Fibroblast of skin of scalp (primary cell): ENCODE measurements at places on chromosomes 13 and 19.
A peak's percentile ranks its signal among the peaks of the same experiment; 100 is the strongest.

GRCh38 chr13:99388334-99388923, 81.2 kb upstream of the GPR183 start:
- DNase-seq: no peak

DNA sequence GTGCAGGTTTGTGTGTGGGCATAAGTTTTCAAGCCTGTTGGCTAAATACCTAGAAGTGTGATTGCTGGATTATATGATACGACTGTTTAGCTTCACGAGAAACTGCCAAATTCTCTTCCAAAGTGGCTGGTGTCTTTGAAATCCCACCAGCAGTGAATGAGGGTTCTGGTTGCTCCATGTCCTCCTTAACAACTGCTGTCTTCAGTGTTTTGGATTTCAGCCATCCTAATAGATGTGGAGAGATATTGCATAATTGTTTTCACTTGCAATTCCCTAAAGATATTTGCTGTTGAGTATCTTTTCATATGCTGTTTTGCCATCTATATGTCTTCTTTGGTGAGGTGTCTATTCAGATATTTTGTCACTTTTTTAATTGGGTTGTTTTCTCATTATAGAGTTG, 390.5 kb downstream of the ZNF536 start:
- no peak for DNase-seq

GRCh38 chr13:111252446-111253364, 67.7 kb upstream of the TEX29 start:
- DNase-seq: peak; percentile 79

DNA sequence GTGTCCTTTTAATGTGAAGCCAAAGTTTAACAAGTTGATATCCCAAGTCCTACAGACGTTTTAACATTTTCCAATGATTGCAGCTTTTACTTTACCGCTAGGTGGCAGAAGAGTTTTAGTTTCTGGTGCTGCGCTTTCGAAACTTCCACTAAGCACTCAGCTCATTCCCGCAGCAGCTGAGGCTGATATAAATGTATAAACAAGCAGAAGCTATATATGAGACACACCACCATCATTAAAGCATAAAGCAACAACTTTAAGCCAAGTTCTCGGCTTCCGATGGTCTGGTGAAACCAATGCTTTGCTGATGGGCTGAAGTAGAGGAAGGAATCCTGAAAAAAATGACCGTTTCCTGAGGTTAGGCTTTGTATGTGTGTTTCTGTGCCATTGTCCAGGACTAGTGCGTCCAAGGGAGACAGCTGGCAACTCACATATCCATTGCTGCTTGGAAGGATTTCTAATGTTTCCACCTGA, 753.9 kb downstream of the OLFM4 start:
- peak; percentile 51 for DNase-seq

DNA sequence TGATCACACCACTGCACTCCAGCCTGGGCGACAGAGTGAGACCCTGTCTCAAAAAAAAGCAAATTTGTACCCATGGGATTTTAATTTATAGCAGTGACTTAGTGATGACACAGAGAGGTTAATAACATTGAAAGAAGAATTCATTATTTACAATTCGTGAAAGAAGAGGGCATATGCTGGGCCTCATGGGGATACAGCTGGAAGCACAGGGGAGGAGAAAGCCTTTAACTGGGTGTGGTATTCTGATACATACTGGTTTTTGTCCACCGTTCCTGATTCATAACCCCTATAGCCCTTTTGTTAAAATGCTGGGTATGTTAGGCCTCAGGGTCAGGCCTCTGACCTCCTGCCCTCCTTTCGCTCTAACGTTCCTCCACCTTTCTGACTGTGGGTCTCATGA, 10.9 kb downstream of the ZNF264 start:
- DNase-seq: no peak

GRCh38 chr13:107376341-107377125, 808.6 kb upstream of the ARGLU1 start:
- no peak for DNase-seq

DNA sequence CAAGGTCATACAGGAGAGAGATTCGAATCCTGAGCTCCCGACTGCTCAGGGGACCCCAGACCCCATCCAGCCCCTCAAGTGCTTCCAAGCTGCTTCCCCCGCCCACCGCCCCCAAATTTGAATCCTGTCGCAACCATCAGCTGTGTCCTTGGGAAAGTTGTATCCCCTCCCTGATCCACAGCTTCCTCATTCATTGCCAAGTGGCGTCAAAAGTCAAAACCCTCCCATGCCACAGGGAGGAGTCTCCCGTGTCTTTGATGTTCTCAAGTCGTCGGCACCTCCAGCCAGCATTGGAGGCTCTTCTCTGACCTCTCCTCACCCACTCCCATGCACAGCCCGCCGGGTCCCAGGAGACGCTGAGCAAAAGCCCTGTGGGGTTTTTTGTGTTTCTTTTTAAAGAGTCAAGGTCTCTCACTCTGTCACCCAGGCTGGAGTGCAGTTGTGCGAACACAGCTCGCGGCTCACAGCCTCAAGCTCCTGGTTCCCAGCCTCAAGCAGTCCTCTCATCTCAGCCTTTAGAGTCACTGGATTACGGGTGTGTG, 2.8 kb upstream of the IFI30 start:
- DNase-seq: no peak

DNA sequence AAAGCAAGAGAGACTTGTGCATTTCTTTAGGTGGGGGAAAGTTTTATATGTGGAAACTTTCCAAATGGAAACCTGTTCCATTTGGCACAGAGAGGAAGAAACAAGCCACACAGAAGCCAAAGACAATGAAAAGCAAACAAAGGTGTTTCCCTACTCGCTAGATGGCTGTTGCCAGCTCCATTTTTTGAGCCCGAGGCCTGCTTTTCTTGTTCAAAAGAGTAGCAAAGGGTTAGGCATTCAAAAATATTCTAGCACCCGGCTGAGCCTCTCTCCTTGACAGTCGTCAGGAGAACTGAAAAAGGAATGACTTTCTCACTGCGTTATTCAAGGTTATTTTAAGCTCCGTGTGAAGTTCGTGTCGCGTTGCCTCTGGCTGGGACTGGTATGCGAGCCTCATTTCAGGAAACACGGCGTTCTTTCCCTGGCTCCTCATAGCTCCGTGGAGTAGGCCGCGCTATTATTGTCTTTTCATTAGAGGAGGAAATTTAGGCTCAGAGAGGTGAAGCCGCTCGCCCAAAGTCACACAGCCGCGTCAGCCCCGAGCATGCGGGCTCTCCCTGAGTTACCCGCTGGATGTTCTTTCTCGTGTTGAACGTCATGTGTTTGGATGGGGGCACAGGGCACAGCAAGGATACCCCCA, 7.6 kb downstream of the TRPM4 start:
- DNase-seq: peak; percentile 18

GRCh38 chr19:40304306-40304705, 19.2 kb upstream of the AKT2 start:
- DNase-seq: peak; percentile 28

GRCh38 chr19:42115219-42115618, 17.0 kb downstream of the POU2F2 start:
- DNase-seq: peak; percentile 27

GRCh38 chr19:41525989-41526388, 50.0 kb upstream of the CEACAM21 start:
- no peak for DNase-seq

- no peak for DNase-seq
These were observed 16.3 kb downstream of the NEK5 start for GRCh38 chr13:52112591-52112990.

DNA sequence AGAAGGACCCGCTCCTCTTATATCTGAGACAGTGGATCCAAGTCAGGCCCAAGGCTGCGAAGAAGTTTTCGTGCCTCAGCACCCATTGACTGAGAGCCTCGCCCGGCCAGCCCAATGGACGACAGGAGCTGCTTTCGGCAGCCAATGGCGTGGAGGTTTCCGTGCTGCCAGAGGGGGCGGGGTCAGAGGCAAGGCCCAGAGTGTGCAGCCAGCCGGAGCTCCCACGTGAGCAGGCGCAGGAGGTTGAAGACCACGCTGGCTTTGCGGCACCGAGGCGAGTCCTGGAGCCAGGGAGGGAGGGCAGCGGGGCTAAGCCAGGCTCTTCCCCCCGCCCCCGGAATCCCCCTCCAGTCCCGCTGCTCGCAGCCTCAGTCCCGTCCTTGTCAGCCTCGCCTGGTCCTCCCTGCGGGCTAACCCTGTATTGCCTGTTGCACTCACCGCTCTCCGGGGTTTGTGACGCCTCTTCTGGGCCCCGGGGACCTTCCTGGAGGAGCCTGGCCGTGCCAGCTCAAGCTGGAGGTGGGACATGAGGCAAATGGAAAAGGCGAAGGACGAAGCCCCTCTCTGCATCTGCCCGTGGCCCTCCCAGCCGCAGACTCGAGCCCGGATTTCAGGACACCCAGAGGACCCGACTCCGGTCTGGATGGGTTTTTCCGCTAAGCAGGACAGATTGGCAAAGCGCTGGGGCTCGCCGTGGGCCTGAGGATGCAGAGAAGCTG, 1.5 kb downstream of the IFNL4 start:
- peak; percentile 14 for DNase-seq

GRCh38 chr19:29680447-29680846, 15.2 kb downstream of the PLEKHF1 start:
- no peak for DNase-seq

- DNase-seq: peak; percentile 66
These were observed 12.7 kb upstream of the PSMD8 start for GRCh38 chr19:38361633-38362075.

DNA sequence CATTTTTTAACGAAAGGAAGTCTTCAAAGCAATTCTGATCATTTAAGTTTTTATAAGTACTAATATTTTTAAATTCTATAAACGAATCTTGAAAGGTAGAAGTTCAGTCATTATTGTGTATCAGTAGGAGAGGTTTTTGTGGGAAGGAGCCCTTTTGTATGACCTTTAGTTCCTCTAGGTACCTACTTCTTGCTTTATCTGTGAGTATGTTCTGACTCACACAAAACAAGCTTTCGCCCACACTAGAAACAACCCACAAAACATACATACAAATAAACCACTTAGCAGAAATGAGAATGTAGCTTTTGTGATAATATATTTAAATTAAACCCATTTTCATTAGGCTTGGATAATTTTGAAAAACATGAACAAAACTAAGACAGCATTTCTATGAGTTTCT, 27.8 kb downstream of the ERCC5 start:
- DNase-seq: no peak

DNA sequence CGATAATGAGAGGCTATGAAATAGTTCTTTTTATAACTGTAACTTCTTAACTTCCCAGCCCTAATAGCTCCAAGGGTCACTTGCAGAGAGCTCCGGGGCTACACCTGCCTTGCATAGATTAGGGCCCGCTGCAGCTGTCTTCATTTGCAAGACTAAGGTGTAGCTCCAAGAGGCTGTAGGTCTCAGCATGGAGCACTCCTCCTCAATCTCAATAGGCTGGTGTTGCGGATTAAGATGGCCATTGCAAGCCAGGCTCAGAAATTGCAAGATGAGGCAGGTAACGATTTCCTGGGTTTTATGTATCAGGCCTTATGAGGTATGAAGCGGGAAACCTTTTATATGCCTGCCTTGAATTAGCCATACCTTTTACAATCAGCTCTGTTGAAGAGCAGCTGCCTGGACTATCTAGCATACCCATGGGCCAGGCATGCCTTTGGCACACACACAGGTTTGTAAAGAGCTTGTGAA, 185.7 kb downstream of the TM9SF2 start:
- no peak for DNase-seq

GRCh38 chr13:110197026-110197425, 109.9 kb downstream of the COL4A1 start:
- DNase-seq: peak; percentile 59

GRCh38 chr13:48750588-48751383, 97.1 kb downstream of the CYSLTR2 start:
- peak; percentile 11 for DNase-seq

DNA sequence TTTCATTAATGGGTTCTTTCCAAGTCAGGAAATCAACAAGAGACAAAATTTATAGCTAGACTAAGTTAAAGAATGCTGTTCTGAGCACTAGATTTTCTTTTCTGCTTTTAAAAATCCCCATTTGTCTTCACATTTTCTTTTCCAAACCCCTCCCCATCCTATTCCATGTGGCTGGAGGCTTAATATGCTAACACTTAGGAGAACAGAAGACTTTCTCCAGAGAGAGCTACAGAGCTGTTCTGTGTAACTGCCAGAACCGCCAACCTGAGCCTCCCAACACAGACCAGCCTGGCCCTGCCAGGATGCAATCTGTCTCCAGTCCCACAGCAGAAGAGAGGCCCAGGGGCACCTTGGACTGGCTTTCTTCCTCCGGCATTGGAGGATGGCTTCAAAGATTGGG, 264.1 kb downstream of the NDFIP2 start:
- no peak for DNase-seq

- no peak for DNase-seq
These were observed 45.7 kb upstream of the F7 start for GRCh38 chr13:113059891-113060290.

GRCh38 chr19:48095612-48096175, 14.9 kb downstream of the PLA2G4C start:
- DNase-seq: peak; percentile 90

GRCh38 chr19:35403116-35403760, 32.4 kb downstream of the GPR42 start:
- DNase-seq: no peak

DNA sequence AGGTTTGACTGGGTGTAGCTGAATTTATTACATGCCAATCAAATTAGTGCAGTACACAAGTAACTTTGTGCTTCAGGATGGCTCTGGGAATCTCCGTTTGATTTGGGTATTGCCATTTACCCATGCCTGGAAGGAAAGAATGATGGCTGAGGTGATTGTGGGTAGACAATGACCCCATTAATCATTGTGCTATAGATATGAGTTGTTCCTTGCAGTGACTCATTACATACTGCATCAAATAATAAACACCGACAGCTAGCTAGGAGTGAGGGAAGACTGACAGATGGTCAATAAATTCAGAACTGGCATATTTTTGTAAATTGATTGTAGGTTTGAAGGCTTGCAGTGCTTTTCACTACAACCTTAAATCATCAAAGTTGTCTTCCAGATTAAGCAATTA, 1069.5 kb downstream of the DIAPH3 start:
- no peak for DNase-seq

DNA sequence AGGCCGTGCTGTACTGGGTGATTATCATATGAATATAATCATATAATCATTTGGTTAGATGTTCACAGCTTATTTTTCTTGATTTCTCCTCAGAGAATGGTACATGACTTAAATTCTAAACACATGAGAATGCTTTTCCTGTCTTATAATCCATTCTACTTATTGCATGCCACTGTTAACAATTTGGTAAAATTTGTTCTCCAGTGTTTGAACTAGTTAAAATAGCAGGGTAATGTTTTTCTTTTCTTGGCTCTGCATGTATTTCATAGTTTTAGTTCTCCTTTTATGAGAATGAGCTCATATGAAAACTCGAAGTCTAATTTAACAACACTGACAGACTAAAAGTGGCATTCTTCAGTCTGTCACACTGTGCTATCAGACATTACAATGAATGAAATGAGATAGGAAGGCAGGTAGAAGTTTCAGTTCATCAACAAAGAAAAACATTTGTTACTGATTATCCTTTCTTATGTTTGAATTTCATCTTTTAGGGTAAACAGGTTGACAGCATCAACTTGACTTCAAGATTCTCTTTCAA, 10.2 kb downstream of the SPRYD7 start:
- peak; percentile 28 for DNase-seq

GRCh38 chr13:111948281-111948680, 118.7 kb upstream of the SOX1 start:
- DNase-seq: no peak
